AG09309 (cell line): ENCODE measurements at places on chromosomes 1 and 21.

- DNase-seq: peak; percentile 13
Measured at GRCh38 chr1:10338047-10338446, 60.8 kb upstream of the PGD start.

DNA sequence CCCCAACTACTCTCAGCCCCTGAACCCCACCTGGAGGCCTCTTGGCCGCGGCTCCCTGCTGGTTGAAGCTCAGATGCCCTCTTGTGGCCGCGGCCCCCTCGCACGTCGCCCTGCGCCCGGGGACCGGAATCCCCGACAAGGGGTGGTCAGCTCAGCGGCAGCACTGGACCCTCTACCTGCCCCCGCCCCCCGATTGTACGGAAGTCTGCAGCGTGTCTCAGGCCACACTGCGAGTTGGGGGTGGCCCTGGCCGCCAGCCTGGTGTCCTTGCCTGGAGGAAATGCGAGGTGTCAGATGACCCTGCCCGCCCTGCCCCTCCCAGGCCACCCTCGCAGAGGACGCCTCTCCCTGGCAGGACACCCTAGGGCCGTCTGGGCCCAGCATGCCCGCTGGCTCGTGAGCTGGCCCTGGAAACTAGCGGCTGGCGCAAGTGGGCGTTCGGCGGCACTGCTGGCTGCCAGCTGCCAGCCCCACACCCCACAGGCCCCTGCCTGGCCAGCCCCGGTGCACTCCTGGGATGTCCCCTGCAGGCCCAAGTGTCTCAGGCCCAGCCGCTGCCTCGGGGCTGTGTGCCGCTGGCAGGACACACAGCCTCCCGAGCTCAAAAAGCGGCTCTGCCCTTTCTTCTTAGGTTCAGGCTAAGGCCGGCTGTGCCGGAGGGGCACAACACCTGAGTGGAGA is 60.8 kb downstream of the EDN2 start:
- DNase-seq: no peak

DNA sequence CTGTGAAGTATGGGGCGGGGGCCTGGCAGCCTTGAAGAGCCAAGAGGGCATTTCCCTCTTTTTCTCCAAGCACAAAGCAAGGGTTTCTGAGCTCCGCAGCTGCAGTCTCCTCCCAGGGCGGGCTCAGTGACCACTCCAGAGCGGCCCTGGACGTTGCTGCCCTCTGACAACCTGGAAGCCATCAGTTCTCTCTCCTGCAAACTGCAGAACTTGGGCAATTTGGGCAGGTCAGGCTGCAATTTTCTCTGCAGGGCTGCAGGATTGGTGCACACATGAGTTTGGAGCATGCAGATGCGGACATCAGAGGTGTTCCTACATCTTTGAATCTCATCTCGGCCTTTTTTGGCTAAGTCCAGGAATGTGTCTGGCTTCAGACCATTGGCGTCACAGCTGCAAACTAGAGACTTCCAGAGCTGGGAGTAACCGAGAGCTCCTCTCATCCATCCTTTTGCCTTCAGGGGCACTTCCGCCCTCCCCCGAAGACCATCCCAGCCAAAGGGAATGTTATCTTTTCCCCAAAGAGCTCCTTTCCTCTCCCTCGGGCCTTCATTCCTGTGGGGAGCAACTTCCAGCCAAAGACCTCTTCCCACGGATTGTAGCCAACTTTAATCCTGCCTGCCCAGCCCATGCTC is 139.6 kb upstream of the WNT4 start:
- no peak for DNase-seq

DNA sequence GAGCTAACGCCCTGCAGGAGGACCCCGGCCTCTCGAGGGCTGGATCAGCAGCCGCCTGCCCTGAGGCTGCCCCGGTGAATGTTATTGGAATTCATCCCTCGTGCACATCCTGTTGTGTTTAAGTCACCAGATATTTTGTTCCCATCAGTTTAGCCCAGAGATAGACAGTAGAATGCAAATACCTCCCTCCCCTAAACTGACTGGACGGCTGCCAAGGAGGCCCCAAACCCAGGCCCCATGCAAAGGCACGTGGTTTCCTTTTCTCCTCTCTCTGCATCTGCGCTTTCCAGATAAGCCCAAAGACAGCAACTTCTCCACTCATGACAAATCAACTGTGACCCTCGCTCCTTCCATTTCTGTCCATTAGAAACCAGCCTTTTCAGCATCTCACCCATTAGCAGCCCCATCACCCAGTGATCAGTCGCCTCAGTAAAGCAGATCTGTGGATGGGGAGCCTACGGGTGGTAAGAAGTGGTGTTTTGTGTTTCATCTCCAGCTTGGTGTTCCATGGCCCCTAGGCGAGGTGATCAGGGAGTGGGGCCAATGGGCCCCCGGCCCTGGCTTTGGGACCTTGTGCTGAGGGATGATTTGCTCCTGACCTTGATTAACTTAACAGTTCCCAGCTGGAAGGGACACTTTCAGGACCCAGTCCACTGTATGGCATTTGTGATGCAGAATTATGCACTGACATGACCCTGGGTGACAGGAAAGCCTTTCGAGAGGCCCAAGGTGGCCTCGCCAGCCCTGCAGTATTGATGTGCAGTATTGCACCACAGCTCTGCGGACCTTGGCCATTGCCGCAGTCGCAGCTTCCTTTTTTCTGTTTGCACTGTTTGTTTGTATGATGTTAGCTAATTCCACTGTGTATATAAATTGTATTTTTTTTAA is 5.2 kb downstream of the NPPA start:
- no peak for DNase-seq

DNA sequence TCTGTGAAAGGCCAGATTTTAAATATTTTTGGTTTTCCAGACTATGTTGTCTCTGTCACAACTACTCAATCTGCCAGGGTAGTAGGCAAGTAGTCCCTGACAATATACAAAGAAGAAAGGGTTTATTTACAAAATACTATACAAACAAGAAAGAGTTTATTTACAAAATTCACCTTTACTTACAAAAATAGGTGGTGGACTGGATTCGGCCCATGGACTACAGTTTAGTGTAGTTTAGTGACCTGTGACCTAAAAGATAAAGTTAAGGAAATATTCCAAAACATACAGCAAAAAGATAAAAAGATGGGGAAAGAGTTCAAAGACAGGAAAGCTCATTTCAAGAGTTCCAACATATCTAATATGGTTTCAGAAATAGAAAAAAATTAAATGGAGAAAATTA is 52.9 kb upstream of the MAP10 start:
- DNase-seq: no peak

DNA sequence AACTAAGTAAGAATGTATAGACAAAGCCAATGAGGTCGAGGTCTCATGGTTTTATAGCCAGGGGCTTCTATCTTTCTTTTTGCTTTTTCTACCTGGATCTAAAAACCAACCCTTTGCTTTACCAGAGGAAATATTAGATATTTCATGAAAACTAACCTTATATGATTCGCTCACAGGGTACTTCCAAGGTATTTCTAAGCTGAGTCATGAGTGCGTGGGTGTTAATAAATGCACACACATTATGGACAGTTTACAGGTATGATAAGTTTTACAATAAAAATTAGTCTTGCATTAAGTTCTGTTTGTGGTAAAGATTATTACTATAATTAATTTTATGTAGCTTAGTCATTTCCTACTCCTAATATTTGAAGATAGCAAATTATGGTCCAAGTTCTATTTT is 217.2 kb downstream of the CHRM3 start:
- no peak for DNase-seq

DNA sequence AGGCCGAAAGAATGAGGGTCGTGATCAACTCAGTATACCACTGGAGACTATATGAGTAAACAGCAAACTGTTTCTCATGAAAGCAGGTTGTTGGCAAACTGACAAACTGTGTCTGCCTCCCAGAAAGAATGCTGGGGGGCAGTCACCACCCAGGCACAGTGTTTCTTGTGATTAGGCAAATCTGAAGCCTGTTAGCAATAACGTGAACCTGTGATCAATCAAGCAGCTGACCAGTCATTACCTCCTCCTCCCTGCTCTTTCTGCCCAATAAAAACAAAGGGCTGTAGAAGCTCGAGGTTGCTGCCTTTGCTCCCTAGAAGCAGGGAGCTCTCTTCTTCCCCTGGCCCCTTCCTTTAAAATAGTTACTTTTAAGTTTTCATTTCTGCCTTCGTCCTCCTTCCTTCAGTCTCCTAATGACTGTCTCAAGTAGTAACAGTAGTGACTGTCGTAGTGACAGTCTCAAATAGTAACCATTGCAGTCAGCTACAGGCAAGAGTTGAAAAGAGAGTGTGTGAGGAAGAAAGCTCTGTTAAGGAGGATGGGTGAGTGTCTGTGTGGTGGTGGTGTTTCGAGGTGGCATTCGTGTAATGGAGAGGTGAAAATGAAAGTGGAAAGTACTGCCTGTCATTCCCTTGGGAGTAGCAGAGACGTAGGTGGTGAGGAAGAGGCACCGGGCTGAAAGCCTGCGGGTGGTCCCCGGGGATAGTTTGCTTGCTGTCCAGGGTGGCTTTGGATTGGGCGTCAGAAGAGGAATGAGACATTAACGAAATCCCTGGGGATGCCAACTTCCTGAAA is 14.5 kb downstream of the HHAT start:
- no peak for DNase-seq

DNA sequence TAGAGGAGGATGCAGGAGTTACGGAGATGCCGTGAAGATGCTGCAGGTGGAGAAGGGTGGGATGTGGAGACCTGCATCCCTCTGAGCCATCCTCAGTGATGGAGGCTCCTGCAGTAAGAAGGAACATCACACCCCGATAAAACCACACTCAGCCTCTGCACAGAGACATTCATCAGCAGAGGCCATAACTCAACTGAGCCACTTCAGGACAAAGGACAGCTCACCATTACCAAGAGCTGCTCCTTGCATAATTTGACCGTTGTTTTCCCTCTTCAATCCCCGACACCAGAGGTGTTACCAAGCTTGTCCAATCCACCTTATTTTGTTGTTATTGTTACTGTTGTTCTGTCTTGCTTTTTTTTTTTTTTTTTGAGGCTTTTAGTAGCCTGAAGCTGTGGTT is 543.9 kb downstream of the AJAP1 start:
- DNase-seq: no peak

DNA sequence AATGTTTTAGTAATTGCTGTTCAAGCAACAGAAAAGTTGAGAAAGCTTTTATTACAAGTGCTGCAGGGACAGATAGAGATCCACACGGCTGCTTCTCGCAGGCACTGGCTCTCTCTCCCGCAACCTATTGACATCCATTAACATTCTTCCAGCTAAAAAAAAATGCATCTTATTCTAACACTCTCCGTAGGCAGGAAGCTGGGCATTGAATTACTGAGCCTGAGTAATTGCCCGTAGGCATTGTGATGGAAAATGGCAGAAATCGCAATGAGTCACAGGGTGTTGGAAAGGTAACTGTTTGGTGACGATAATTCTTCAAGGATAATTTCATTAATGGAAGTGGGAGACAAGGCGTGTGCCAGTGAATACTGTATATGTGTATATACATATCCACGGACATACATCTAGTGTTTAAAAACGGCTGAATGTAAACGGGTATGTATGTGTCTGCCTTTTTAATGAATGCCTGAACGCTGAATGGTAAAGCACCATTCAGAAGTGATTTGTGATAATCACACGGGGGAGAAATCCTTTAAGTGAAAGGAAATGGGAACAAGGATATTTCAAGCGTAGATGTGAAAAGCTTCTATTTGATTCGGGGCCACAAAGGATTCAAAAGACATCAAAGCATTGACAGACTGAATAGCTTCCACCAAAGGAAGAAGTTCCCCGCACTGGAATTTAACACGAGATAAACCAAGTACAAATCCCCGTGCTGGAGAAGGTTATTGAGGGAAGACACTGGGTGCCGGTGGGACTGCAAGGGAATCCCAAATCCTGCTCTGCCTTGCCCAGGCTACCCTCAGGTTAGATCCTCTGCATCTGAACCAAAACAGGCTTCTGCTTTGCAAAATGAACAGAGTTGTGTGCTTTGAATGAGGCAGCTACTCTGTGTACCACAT is 567.2 kb downstream of the NPHP4 start:
- DNase-seq: no peak

DNA sequence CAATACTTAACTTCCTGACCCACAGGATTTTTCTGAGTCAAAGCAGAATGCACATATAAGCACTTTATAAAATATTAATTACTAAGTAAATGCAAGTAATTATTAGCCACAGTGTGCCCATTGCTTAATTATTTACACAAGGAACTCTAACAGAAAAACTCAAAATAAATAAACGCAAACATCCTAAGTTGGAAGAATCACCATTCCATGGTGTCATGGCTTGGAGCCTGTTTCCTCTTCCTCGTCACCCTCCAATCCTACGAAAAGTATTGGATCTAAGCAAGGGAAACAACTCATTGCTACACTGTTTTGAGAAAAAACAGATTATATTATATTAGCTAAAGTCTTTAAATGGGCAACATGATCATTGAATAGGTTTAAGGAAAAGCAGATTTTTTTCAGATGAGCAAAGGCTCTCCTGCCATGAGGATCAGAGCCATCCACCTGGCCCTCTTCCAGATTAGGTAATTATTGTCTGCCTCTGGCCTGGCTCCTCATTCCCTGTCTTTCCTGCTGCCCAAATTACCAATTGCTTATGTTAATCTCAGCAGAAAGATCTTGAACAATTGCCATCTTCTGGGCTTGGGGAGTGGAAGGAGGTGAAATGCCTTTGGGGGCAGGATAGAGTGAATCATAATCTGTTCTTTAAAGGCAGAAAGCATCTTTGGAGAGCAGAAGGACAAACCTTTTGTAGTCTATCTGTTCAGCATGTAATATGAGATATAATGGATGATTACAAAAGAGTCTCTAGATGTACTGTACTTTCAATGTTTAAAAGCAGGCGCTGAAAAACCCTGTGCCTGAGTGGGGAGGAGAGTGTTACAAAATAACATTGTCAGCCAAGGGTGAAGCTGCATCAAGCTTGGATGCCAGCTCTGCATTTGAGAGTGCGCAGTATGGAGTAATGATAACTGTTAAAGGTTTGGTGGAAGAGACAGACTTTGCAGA is 121.2 kb downstream of the DUSP10 start:
- no peak for DNase-seq

GRCh38 chr21:35400233-35400939 is 351.3 kb upstream of the RUNX1 start:
- DNase-seq: no peak

- DNase-seq: no peak
Measured at GRCh38 chr1:215198021-215198420, 115.5 kb downstream of the KCNK2 start.

GRCh38 chr1:233331676-233332519 is 4.4 kb downstream of the MAP3K21 start:
- no peak for DNase-seq

GRCh38 chr1:60547821-60548220 is 474.3 kb upstream of the C1orf87 start:
- no peak for DNase-seq
